ENCODE measurements at places on chromosomes 7 and 10. TPM values are rescaled to one million over a fixed set of nuclear protein-coding genes. Genes with fewer than 3 reads are reported as not detected.

HTR5A gene
- not detected for total RNA-seq

SNCG gene
- total RNA-seq = 8.8 TPM

ALOX5 gene
- total RNA-seq = 2.0 TPM

SPDYE5 gene
- total RNA-seq = not detected

TSC22D4 gene
- 26.6 TPM for total RNA-seq

TMEM178B gene
- 0.50 TPM for total RNA-seq

ELAPOR2 gene
- total RNA-seq = 1.2 TPM

AOAH gene
- total RNA-seq = 0.53 TPM

MYPN gene
- 1.5 TPM for total RNA-seq

OPN1SW gene
- not detected for total RNA-seq

SLC13A4 gene
- total RNA-seq = not detected

CALHM3 gene
- 4.8 TPM for total RNA-seq

OPALIN gene
- not detected for total RNA-seq

Data from A172 (cell line).